ENCODE measurements at places on chromosomes 7 and 10.

DNA sequence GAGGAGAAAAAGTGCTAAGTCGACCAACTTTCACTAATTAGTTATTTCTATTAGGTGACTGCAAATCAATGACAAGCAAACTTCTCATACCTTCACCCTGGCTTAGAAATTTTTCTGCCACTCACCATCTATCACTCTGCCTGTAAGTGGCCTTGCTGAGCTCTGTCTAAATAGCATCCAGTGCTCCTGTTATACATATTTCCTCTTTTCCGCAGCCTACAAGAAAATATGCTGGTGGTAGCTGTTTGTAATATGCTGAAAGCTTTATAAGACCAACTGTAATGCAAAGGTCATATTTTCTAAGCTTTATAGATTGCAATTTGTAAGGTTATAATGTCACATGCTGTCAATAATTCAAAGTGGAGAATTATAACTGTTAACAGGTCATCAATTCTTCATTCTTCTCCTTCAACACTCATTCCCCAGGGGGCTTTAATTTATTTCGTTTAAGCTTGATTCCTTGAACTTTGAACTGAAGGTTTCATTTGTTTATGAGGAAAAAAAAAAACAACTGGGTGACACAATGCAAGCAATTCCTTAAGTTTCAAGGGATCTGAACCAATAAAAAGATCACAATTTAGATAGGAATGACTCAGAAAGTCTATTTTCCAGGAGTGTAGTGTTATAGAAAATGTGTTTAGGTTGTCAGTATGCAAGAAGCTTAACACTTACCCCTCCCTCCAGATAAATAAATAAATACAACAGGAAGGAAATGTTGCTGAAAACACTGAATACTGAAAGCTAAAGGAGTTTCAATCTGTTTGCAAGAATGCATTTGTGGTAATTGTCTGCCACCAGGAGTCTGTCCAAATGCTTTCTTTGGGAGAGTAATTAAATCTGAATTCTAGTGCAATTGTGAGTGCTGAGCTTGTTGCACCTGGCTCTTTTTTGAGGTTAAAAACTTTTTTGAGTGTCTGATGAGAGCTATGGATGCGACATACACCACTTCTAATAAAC is 183.7 kb downstream of the SORCS1 start:
- DNase-seq: no peak

DNA sequence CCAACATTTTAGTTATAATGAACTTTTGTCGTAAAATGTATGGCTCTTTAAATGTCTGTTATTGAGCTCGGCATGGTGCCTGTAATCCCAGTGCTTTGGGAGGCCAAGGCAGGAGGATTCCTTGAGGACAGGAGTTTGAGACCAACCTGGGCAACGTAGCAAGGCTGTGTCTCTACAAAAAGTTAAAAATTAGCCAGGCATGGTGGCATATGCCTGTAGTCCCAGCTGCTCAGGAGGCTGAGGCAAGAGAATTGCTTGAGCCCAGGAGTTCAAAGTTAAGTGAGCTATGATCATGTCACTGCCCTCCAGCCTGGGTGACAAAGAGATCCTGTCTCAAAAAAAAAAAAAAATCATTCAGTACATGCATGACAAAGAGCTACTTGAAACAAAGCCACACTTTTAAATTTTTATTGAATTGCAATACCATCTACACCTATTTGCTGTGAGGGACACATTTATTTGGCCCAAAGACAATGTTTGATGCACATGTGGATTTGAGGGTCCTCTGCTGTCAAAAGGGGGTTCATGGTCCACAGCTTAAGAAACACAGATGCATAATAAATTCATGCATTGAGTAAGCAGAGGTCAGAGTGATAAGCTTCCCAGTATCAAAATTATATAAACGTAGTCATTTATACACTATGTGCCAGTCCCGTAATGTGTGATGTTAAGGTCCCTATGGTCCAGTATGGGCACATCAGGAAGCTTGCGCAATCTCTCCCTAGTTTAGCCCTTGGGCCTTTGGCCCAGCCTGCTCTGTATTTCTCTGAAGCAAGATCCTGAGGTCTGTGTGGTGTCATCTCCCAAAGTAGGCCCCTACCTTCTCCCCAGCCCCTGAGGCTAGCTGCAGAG is 4.4 kb upstream of the MALSU1 start:
- DNase-seq: no peak

- no peak for DNase-seq
Observed at GRCh38 chr7:130777426-130777825, 43.4 kb upstream of the KLF14 start.

- no peak for DNase-seq
Observed at GRCh38 chr7:155585951-155586350, 39.6 kb upstream of the CNPY1 start.

- no peak for DNase-seq
Observed at GRCh38 chr7:47937711-47938573, 10.3 kb downstream of the PKD1L1 start.

DNA sequence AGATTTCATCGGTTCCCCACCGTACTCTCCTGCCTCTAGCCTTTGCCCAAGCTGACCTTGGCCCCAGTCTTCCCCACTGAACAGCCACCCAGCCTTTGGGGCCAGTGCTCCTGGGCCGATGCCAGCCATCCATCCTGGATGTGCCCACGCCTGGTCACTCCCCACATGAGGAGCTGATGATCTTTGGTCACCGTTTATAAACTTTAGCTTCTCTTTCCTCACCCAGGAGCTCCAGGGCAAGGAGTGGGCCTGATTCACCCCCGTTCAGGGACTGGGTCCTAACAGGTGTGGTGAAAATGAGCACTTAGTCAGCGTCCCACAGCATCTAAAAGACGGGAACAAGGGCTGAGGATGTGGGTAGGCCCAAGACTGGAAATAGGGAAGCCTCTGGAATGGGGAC is 22.9 kb downstream of the GTF2IRD1 start:
- DNase-seq: no peak

Measured in fibroblast of skin of abdomen (primary cell).